HS-5 (cell line): ENCODE measurements at places on chromosomes 12 and 14.

DNA sequence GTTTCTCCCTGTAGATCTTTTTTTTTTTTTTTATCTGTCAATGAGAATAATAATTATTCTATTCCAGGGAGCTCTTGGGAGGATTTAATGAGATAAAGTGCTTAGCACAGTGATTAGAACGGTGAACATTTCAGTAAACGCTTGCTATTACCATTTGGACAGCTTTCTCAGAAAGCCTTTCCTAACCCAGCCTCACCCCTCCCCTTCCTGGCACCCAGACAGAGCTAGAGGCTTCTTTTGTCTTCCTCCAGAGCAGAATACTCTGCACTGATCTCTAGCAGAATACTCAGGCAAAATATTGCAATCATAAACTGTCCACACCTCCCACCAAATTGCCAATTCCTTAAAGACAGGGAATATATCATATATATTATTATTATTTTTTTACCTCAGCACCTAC, 66.6 kb downstream of the ERGIC2 start:
- no peak for DNase-seq

DNA sequence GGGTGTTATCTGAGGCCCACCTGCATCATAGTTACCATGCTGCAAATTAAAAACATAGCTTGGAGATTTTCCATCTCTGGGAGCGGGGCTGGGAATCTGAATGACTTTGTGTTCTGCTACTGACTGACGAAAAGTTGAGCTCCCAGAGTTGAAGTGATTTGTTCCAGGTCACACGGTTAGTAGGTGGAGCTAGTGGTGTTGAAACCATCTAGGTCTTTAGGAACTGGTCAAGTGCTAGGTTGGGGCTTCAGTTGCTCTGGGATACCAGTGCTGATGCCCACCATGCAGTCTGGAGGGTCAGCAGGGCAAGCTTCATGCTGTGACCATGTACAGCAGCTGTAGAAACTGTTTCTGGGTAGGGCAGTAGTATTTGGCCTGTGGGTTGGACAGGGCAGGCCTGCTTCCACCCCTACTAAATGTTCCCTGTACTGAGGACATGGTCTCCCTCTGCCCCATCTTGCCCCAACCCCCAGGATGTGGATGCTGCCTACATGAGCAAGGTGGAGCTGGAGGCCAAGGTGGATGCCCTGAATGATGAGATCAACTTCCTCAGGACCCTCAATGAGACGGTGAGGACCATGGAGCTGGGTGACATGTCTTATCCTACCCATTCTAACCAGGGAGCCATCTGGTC, 5.3 kb downstream of the KRT7 start:
- DNase-seq: no peak

DNA sequence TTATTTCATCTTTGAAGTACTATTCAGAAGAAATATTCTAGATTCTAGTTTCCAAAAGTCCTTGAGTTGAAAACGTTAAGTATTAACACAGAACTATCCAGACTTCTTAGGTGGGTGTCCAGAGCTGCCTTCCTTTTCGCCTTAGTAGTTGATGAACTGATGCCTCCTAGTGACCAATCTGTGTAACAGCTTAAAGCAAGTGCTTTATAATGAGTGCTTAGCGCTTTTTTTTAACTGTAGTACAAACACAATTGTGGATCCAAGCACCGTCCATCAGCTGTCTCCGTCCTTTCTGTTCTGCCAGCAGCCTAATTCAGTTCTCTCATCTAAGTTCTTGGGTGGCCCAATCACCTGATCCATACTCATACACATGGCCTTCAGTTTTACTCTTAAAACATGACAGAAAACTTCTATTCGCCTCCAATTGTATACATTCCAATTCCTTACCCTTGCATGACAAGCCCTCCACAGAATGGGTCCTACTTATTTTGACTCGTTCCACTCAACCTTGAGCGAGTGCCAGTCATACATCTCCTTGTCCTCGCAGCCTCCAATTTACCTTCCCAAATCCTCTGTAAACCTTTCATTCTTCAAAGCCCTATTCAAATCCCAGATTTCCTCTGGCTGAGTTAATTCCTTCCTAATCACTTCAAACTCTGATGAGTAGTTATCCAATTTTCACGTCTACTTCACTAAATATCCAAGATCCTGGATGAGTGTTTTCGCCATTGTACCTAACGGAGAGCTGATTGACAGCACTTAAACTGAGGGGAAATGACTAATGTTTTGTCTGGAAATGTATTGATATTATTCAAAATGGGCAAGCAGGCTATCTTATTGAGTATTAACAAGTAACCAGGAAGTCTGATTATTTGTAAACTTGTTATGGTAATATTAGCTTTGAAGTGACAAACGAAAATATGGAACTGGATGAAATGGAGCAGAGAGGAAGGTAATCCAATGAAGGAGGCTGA, 5.8 kb upstream of the PHLDA1 start:
- no peak for DNase-seq

DNA sequence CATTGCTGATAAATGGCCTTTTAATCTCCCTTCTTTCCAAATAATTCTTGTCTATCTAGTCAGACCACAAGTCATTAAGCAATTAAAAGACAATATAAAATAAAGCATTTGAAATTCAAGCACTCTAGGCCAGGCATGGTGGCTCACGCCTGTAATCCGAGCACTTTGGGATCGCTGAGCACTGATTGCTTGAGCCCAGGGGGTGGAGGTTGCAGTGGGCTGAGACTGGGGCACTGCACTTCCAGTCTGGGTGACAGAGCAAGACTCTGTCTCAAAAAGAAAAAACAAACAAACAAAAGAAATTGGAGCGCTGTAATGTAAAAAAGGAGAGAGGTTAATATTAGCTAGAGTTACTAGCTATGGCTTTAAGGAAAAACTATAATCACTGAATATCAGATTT, 30.5 kb upstream of the CSRP2 start:
- no peak for DNase-seq

DNA sequence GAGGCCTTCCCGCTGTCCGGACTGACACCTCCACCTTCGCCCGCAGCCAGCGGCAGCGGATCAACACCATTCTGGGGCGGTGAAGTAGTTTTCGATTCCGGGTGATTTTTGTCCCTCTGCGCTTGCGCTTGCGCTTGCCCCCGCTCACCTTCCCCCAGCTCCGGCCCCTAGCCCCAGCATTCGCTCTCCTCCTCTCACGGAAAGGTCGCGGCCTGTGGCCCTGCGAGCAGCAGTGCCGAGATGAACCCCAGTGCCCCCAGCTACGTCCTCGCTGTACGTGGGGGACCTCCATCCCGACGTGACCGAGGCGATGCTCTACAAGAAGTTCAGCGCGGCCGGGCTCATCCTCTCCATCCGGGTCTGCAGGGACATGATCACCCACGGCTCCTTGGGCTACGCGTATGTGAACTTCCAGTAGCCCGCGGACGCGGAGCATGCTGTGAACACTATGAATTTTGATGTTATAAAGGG, 22.7 kb upstream of the SRGAP1 start:
- DNase-seq: no peak

GRCh38 chr12:52720365-52720886, 17.1 kb upstream of the KRT77 start:
- no peak for DNase-seq

DNA sequence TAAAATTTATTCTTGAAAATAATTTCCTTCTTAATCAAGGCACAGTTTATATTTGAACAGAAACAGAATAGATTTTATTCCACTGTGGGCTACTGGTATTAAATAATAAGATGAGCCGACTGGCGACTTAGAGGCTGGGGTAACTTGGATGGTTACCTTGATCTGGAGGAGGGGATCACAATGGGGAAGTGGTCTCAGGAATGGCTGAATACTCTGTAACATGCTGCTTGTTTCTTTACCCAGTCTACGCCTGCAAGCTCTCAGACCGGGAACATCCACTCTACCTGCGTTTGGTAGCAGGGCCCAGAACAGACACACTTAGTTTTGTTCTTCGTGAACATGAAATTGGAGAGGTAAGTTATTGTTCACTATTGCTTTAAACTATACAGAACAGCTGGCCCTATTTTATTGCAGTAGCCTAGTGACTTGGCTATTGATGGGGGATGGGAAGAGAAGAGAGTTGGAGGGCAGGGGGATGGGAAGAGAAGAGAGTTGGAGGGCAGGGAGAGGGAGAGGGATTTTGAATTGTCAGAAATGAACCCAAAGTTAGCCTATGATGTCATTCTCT, 67.9 kb downstream of the GNS start:
- DNase-seq: no peak

- DNase-seq: no peak
Measured at GRCh38 chr12:53766881-53767280, 15.1 kb upstream of the CISTR start.

GRCh38 chr12:124233846-124234640, 60.9 kb upstream of the RFLNA start:
- DNase-seq: no peak

DNA sequence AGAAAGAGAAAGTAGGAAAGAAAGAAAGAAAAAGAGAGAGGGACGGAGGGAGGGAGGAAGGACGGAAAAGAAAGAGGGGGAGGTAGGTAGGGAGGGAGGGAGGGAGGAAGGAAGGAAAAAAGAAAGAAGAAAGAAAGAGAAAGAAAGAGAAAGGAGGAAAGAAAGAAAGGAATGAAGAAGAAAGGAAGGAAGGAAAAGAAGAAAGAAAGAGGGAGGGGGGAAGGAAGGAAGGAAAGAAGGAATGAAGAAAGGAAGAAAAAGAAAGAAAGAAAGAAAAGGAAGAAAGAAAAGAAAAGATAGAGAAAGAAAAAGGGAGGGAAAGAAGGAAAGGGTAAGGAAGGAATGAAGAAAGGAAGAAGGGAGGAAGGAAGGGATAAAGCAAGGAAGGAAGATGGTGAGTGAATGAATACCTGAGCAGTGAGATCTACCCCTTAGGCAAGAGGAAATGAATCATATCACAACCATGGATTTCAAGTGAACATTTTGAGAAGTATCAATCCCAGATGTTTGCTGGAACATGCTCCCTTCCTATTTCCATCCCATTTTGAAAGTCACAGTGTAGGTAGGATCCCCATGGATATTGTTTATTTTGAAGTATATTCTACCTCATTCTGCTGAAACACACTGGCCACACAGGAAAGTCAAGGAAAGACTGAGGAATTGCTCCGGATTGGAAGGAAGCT, 639.4 kb upstream of the TBX3 start:
- DNase-seq: peak; percentile 74

DNA sequence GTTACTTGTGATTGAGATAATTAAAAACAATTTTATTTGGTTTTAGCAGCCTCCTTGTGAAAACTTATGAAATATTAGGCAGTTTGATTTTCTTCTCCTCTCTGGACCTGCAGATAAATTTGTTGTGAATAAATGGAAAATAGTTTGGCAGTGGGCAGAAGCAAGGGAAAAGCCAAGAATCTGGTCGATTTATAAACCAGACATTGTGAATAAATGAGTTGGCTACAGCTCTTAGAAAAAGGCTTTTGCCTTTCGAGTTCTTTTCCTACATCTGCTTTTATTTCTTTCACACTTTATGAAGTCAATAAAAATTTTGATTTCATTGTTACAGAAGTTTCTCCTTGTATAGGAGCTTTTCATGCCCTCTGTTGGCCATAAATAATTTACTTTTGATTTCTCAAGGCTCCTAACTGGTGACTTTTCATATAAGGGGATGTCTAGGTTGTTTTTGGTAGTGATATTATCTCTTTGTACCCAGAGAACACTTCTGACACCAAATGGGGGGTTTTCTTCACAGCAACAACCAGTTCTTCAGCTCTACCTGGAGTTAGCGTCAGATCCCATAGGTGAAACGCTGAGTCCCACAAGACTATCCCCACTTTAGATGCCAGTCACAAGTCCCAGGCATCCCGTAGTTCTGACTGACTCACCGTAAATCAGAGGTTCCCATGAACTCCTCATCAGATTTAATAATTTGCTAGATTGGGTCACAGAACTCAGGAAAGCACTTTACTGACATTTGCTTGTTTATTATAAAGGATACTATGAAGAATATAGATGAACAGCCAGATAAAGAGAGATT, 136.5 kb upstream of the DNM1L start:
- no peak for DNase-seq

DNA sequence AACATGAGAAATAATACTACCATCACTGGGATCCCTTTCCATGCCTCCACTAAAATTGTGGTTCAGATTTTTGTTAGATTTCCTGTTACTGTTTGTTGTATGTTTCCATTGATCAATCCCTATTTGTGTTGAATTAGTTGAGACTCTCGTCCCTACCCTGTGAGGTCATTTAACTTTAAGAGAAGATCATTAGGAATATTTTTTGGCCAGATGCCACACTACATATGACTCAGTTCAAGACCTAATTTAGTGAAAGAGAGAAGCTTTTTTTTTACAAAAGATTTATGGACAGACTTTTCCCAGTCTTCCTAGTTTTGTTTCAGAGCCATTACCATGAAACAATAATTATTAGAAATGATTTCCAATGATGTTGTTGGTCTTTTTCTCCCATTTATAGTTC, 35.5 kb downstream of the CPSF6 start:
- peak; percentile 22 for DNase-seq

DNA sequence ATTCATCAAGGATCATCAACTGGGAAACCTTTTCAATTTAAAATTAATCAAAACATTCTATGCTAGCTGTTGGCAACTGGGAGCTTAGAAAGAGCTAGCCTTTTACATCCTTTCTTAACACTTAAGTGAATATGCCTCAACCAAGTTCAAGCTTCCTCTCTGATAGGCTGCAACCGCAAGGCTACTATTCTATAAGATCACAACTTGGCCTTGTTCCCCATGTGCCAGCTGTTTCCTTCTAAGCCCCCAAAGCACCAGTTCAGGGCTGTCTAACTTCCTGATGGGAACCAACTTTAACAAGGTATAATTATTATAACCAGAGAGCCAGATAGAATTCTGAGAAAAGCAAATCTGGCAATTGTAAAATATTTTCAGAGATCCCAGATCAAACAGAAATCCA, 37.0 kb downstream of the KCNC2 start:
- DNase-seq: no peak

DNA sequence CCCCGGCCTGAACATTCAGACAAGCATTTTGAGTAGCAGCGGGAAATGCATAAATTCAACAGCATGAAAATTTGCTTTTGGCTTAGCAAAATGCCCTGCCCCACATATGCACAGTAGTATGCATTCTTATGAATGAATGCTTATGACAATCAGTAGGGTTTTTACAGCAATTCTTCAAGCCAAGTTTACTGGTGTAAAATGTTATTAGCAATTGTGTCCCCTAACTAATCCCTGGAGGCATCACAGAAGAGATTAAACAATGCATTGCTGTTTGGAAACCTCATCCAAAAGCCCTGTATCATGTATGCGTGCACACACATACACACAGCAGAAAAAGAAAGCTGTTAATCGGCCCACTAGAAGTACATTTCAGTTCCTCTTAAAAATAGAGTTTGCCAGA, 406.5 kb downstream of the LRIG3 start:
- no peak for DNase-seq

DNA sequence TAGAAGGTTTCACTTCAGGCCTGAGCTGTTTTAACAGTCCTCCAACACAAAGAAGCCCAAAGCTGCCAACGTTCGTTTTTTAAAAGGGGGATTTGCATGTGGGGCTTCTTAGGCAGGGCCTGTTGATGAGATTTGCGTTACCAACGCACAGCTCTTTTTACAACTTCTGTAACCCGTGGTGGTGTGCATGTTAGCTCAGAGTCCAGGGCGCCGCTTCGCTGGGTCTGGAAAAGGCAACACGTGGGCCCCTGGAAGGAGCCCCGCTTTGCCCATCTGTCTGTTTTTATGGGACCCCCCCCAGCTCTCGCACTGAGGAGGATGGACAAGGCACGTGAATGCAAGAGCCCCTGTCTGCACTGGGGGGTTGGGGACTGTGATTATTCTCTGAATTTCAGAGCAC, 84.0 kb downstream of the ESR2 start:
- no peak for DNase-seq
